ENCODE measurements at places on chromosomes 7 and 10.
A peak's percentile ranks its signal among the peaks of the same experiment; 100 is the strongest.

- DNase-seq = no peak
Observed at GRCh38 chr10:18313626-18314025, 173.4 kb downstream of the CACNB2 start.

DNA sequence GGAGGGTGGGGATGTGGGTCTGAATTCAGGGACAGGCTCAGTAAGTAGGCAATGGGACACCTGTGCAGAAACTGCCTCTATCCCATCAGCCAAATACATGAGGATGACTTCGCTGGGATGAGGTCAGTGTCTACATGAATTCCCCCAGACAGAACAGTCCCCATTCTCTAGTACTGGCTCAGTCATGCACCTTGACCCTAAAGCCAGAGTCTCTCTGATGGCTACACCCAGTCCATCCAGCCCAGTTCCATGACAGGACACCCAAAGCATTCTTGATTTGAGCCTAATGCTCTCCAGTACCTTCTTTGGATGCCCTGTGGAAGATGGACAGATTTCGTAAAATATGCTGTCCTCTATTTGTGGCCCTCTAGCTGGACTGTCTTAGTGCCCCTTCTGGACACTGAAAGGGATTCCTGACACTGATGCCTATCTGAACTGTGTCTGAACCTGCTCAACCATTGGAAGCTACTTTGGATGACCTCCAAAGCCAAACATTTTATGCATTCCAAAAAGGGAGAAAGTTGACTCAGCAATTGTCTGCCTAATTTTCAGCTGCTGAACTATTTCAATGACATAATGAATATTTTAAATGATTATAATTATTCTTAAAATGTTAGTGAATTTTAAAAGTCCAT is 14.6 kb downstream of the SFRP4 start:
- peak; percentile 75 for DNase-seq

- no peak for DNase-seq
Observed at GRCh38 chr10:44056206-44056605, 328.7 kb downstream of the CXCL12 start.

DNA sequence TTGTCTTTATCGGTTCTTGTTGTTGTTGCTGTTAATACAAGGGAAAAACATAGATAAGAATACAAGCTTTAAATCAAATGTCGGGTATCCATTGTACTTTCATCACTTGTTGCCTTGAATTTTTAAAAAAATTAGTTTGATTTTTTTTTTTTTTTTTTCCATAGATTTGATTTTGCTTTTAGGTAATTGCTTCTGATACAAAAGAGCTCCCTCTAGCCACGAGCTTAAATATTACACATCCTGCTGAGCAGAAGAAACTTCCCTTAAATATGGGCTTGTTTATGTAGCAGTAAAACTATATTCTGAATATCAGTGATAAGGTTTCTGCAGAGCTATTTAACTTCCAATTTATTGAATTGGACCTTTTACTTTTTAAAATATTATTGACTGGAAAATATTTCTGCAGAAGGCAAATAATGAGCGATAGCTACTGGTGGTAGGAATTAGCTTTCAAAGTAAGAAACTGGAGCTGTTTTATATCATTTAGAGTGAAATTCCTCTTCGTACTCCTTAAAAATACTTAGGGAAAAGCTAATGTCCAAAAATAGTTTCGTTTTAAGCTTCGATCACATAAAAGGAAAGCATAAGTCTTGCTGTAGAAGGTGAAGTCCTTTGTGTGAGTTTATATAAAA is 216.9 kb downstream of the POLR1F start:
- DNase-seq = peak; percentile 40

GRCh38 chr7:7868572-7868899 is 100.1 kb upstream of the GLCCI1 start:
- no peak for DNase-seq

GRCh38 chr7:91285696-91286355 is 21.6 kb downstream of the FZD1 start:
- no peak for DNase-seq

- no peak for DNase-seq
Observed at GRCh38 chr7:104371980-104372357, 43.6 kb downstream of the LHFPL3 start.

DNA sequence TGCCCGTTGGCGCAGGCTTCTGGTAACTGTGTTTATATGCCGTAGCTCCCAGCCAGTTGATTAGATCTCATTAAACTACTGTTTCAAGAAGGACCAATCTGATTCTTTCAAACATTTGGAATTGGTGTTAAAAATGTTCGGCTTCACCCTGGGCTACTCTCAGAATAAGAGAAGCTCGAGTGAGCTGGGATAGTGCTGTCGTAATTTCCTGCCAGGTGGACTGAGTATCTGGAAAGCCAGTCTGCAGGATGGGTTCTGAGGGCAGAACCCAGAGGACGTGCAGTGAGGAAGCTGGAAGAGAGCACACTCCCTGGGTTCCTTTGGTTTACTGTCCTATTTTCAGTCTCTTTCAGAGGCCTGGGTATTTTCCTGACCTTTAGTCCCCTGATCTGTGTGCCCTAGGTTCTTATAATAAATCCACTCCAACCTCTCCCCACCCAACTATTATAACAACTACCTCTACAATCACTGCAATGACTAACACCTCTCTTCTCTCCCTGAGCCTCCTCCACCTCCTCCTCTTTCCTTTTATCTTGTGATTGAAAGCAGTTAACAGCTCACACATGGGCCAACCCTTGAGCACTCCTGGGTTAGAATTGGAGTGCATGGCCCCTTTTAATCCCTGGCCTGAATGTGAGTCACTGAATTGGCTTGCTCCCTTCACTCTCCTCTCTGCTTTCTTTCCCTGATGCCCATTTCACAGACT is 63.0 kb downstream of the AOAH start:
- no peak for DNase-seq

- DNase-seq = no peak
Observed at GRCh38 chr7:22248111-22248809, 108.7 kb downstream of the RAPGEF5 start.

GRCh38 chr10:124727361-124727960 is 16.7 kb downstream of the FAM53B start:
- no peak for DNase-seq

- DNase-seq = no peak
Observed at GRCh38 chr10:131898713-131899112, 2.1 kb upstream of the PPP2R2D start.

DNA sequence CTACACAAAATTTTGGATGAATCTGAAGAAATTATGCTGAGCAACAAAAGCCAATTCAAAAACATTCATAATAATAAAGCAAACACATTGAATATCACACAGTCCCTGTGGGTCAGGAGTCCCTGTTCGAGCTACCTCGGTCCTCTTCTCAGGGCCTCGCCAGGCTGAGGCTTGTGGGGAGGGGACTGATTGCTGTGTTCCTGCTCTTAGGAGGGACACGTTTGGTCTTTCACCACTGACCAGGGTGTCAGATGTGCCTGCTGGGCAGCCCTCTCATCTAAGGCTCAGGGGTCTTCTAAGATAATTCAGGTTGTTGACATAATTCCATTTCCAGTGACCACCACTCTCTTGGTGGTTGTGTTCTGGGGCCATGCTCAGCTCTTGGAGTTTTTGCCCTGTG is 233.8 kb upstream of the PPP2R2D start:
- DNase-seq = no peak

DNA sequence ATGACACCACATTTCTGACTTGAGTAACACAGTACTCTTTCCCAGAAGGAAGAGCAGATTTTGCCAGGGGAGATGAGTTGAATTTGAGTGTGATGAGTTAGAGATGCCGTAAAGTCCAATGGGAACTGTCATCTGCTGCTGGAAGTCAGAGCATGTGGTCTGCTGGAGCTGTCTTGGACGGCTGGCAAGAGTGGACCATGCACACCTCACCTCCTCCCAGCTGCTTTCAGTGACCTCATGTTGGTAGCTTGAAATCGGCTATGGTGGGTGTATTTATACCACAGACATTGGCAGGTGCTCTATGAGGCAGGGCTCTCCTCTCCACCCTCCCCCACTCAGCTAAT is 82.3 kb downstream of the COL13A1 start:
- DNase-seq = no peak

DNA sequence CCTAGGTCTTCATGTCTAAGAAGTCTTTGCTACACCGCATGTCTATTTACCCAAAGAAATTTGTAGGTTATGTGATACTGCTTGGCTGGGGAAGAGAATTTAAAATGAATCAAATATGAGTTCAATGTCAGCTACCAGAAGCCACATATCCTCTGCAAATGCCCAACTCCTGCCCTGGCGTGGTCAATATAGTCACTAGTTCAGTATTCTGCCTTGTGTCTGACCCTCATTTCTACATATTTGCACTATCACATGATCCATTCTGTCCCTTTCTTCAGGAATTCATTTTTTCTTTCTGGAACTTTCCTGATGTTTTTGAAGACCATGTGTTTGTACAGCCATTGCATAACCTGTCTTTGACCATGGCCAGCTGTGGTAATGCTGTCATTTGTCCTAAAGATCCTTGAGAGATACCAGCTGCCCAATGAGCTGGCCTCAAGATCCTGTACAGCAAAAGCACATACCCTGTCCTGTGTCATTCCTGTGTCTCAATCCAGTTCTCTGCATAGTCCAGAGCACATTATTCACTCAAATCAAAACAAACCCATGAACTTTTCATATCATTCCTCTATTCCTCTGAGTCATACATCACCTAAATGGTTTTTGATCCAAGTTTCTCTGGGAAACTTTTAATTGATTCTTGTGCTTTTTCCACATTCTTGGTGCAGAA is 524.5 kb downstream of the PARD3 start:
- DNase-seq = peak; percentile 91

DNA sequence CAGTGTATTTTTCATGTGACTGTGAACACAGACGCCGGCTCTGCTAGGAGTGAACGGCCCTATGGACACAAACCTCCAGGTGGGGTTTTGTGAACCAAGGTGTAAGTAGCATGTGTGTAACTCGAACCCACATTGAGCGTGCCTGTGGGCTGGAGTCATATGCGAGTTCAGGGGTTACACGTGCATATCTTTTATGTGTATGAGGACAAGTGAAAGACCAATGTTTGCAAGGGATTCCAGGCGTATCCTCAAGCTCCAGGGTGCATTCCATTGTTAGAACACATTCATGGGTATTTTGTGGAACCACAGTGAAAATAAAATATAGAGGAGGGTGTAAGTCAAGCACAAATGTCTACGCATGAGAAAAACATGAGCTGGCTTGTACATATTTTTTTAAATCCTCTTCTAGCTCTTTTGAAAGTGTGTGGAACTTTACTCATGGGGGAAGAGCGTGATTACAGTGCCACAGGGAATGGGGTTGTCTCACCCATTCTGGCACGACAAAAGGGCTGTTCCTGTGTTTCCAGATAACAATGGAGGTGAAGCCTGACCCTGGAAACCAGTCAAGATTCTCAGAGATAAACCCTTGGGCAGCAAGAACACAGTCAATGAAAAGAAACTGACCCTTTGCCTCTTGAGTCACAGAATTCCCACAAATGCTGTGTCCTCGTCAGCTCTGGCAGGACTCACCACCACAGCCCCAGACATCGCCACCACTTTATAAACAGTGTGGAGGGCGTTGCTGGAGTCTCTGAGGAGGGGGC is 37.0 kb upstream of the GOT1 start:
- DNase-seq = no peak

DNA sequence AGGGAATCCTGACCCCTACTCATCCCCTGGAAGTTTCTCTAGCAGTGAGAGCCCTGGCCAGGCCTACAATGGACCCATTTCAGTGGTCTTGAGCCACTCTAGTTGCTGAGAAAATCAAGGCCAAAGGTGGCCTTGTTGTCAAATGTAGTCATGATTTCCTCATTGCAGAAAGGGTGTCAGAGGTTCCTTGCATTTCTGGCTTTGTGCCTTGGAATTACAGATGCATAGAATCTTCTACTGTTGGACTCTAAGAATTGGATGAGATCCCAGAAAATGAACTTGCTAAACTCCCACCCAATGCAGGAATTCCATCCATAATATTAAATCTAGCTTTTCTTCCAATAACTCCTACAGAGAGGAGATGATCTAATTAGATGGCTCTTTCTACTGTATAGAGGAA is 12.2 kb downstream of the CPA2 start:
- DNase-seq = peak; percentile 81

DNA sequence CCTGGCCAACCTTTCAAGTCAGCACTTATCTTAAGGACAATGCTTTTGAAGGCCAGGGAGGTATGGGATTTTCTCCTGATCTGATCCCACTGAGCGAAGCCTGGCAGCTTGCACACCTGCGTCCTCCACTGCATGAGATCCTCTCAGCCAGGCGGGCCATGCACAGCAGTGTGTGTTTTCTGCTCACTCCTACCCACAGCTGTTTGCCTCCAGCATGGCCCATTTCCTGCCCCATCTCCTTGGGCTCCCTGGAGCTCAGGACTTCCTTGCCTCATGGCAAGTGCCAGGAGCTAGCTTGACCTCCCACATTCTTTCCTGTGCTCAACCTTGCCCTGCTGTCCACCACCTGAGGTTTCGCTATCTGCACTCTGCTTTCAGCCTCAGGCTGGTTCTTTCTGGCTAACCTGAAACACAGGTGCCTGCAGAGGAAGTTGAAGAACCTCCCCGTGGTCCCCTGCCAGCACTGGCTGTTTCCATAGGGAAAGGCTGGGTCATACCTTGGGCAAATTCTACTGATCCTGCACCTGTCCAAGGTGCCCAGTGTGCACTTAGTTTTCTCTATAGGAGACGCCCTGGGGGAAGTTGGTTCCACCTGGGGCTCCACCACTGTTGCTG is 43.9 kb upstream of the EEPD1 start:
- no peak for DNase-seq

DNA sequence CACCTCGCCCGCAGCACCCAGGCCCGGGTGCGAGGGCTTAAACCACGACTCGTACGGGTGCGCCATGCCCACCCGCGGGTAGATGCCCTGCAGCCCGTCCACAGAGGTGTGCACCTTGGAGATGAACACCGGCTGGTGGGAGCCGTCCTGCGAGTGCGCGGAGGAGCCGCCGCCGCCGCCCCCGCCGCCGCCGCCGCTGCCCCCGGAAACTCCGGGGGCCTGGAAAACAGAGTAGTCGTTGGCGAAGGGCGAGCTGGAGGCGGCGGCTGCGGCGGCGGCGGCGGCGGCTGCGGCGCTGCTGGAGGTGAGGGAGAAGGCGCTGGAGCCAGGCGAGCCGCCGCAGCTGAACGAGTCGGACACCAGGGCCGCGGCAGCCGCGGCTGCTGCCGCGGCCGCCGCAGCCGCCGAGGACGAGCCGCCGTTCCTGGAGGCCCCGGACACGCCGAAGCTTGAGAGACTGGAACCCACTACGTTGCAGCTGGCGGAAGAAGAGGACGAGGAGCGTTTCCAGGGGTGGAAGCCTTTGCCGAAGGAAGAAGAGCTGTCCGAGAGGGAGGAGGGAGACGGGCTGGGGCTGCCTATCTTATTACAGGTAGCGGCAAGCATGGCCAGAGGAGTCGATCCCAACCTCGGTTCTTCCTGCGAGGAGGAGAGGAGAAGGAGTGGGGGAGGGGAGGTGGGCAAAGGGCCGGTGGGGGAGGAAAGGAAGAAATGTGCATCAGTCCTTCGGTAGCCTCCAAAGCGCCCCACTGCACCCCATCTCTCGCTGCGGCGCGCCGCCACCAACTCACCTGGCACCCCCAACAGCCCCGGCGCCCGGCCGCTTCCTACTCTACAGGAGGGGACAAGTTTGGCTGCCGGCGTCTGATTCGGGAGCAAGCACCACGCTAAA is 1.3 kb downstream of the SP8 start:
- DNase-seq = no peak

Measured in brain microvascular endothelial cell (primary cell).